ENCODE measurements at places on chromosomes 7 and 10.

DNA sequence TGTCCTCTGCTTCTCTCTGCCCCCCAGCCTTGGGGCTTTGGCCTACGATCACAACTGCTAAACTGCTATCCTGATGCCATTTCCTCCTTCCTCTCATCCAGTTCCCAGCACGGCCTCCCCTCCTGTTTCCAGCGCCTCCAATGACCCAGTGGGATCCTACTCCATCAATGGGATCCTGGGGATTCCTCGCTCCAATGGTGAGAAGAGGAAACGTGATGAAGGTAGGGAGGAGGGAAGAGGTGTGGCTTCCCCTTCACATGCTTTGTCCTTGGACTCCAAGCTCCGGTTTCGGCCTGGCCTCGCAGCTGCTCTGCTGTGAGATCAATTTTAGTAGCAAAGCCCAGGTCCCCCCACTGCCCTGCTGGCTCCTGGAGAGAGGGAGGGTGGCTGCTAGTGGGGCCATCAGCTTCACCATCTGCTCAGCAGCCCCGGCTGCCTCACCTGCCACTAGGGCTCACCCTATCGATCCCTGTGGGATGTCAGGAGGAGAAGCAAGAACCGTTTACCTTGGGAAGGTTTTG, 35.8 kb downstream of the PAX2 start:
- no peak for DNase-seq

DNA sequence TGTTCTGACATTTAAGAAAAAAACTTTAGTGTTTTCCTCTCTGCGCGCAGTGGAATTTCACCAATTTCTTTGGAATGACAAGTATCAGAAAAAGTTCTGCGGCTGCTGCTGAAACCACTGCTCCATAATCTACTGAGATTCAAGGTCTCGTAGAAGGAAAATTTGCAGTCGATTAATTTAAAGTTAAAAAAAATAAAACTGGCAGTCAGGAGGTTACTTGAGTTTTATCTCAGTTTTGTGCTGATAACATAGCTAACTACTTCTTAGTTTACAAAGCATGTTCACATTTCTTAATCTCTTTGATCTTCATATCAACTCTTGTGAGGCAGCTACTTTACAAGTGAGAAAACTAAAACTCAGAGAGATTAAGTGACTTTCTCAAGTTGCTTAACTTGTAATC, 18.2 kb upstream of the CALD1 start:
- no peak for DNase-seq

GRCh38 chr7:50268223-50268622, 36.3 kb upstream of the IKZF1 start:
- no peak for DNase-seq

DNA sequence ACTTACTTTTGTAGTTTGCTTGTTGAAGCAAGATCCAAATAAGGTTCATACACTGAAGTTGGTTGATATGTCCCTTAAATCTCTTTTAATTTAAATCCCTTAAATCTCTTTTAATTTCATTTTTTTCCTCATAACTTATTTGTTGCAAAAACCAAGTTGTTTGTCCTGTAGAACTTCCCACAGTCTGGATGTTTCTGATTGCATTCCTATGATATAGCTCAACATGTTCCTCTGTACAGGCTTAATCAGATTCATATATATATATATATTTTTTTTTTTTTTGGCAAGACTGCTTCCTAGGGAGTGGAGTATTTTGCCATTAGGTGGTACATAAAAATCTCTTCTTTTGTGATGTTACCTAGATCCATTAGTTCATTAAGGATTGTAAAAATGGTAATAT, 174.9 kb upstream of the MKLN1 start:
- no peak for DNase-seq

GRCh38 chr7:12127455-12127854, 83.6 kb upstream of the TMEM106B start:
- no peak for DNase-seq
